ENCODE measurements at places on chromosomes 5 and 9.
A peak's percentile ranks its signal among the peaks of the same experiment; 100 is the strongest.

- no peak for DNase-seq
Measured at GRCh38 chr5:175107028-175107588, 336.9 kb downstream of the DRD1 start.

DNA sequence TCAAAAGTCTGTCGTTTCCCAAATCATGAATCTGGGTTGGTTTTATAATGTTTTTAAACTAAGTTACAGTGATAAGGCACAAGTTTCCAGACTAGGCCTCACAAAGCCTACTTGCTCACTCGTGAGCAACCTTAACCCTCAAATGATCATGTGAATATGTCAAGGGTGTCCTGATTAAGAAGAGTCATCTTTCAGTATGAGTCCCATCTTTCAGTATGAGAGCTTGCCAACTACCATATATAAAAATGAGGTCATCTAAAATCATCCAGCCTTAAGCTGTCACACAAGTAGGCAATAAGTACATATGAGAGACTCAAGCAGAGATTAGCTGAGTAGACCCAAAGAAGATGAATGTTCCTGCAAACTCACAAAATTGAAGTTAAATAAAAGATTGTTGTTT, 668.4 kb upstream of the FAM174A start:
- DNase-seq: no peak

GRCh38 chr9:22241024-22241423, 205.6 kb upstream of the DMRTA1 start:
- DNase-seq: no peak

DNA sequence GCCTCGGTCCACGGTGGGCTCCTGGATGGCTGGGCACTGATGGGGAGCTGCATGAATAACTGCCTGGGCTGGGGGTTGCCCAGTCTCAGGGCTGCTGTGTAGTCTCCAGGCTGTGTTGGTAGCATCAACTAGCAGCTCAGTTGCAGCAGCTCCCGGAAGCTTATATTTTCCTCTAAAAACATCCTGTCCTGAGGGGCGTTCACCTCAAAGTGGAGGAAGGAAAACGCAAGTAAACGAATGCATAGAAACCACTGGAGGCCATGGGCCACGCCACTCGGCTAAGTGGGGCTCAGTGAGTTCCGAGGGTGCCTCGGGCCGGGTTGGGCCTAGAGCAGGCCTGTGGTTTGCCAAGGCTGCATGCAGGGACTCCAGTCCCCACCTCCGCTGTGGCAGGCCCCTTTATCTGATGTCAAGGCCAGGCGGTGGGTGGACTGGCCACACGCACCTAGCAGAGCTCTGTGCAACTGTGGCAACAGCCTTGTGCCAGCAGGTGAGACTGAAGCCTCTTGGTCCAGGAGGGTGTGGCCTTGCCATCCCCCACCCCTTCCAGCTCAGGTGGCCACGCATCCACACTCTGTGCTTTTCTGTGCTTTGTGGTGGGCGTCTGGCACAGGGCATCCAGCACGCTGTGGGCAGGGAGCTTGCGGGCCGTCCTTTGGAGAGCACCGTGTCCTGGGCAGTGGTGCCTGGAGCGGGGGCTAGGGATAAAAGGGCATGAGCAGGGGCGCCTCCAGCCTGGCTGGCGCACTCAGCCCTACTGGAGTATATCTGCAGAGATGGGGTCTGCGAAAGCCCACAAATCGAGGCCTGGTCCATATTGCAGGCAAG, 15.1 kb downstream of the TCF7 start:
- DNase-seq: no peak

DNA sequence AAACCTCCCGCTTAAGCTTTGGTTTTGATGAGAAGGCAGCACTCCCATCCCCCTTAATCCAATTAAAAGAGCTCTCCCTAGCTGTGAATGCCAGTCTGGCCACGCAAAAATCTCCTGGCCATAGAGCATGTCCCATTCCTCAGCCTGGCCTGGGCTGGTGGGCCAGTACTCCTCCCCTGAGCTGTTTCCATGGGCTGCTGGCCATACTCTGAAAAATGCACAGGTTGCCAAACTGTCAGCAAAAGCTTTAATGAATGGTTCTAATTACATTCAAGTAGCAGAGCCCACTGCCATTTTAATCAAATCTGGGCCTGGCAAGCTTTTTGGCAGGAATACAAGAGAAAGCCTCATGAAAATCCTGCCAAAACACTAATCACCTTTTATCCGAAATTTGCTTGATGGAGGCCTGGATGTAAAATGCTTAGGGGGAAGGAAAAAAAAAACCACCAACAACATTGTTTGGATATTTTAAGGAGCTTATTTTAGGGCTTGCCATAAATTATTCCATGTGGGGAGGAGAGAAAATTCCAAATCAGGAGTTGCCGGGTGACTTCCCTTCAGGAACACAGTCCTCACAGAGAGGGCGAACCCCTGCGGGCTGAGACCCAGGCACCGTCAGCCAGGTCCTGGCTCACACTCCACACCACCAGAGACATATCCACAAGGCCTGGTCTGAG, 243.3 kb downstream of the SEC61B start:
- DNase-seq: peak; percentile 10

DNA sequence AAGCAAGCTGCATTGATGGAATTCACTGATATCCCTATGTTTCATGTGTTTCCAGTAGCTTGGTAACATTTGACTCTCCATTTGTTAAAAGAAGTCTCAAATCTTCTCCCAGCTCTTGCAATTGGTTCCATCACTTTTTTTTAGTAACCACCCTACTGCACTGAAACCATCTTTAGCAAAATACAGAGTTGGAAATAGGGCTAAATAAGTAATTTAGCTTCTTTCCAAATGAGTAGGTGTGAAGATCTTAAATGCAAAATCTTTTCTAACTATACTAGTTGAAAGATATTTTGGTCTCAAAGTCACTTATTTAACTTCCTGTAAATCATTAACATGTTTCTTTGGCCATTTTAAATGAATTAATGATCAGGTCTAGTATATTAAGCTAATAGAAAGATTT, 138.1 kb downstream of the DIRAS2 start:
- no peak for DNase-seq

GRCh38 chr5:334903-335739, 13.6 kb downstream of the AHRR start:
- no peak for DNase-seq

DNA sequence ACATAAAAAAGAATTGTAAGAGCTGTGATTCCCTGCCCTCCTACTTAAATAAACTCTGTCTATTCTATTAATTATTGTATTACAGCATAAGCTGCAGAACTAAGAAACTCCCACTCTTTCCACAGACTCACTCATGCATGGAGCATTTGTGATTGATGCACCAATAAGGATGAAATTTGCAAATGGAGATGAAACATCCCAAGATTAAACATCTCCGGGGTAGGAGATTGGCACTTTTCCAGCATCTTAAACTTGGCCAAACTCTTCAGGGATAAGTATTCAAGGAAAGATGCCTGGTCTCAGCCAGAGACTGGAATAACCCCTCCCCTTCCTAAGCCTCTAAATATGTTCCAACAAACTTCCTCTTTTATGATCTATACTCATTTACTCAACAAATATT, 472.0 kb downstream of the ACTL7B start:
- no peak for DNase-seq

DNA sequence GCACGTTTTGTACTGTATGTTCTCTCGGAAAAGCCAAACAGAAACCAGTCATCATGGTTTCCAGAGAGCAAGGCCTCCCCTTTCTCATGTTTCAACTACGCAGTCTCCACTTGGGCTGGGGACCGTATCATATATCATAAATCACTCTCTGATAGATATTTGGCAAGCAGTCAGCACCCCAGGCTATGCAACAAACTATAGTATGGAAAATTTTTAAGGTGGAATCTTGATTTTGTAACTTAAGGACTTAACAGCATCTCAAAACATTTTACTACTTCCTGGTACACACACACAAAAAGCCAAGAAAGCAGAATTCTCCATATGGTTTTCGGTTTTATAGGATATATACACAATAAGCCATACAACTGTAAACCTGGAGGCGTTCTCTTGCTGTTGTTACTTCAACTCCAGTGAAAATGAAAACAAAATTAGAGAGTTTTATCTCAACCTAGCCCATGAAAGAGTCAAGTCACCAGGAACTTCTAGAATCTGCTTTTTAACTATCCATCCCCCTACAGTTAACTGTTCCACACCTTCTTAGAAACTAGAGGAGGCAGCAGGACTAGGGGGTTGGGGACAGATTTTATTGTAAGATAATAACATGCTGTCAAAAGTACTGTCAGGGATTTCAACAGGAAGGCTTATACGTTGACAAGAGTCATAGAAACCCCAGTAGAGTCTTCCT, 283.4 kb downstream of the NFIB start:
- no peak for DNase-seq

DNA sequence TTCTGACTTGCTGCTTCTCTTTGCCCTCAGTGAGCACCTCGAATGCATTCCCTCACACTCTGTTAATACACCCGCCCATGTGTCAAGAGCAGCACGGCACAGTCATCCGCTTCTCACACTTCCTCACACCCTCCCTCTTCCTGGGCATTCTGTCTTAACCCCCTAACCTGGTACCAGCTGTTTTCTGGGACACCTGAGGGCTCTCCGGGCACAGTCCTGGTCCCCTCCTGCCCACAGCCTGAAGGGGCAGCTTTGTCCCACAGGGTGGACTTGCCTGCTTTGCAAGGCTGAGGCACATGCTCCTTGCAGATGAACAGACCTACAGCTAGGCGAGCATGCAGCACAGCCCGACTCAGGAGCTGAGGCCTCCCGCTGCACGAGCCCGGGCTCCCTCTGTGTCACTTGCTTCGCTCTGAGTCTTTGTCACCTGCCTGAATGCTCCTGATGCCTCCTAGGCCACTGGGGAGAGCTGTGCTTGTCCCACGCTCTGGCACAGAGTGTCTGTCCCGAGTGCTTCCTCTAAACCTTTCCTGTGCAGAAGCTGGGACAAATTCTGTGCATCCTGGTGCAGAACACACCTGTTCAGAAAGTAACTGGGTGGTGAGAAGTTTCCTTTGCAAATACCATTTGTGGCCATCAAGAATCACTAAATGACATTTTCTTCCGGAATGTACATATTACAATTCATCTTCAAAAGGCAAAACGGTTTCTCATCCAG, 47.8 kb downstream of the AHRR start:
- no peak for DNase-seq

DNA sequence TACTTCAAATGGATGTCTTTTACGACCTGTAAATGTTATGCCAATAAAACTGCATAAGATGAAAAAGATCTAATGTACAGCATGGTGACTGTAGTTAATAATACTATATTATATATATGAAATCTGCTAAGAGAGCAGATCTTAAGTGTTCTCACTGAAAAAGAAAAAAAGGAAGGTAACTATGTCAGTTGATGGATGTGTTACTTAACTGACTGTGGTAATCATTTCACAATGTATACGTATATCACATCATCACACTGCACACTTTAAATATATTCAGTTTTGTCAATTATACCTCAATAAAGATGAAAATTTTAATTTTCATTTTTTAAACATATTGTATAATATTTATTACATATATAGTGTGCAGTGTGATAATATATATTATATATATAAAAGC, 31.9 kb downstream of the THBS4 start:
- no peak for DNase-seq

DNA sequence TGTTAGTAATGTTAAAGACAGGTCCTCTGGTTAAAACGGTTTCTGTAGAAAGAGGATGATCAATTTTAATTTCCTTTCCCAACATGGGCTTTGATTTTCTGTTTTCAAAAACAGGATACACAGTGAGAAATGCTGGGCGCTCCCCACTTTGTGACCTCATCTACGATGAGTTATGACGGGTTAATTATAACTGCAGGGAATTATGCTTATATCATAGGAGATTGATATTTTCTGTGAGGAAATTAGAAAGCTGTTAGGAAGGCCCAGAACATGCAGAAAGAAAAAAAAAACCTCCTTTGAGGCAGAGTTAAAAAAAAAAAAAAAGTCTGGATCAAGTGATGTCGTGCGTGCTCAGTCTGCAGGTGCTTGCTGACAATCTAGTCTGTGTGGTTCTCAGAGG, 176.8 kb upstream of the OTULINL start:
- DNase-seq: no peak

- no peak for DNase-seq
Measured at GRCh38 chr9:37549527-37549926, 26.7 kb downstream of the FBXO10 start.

DNA sequence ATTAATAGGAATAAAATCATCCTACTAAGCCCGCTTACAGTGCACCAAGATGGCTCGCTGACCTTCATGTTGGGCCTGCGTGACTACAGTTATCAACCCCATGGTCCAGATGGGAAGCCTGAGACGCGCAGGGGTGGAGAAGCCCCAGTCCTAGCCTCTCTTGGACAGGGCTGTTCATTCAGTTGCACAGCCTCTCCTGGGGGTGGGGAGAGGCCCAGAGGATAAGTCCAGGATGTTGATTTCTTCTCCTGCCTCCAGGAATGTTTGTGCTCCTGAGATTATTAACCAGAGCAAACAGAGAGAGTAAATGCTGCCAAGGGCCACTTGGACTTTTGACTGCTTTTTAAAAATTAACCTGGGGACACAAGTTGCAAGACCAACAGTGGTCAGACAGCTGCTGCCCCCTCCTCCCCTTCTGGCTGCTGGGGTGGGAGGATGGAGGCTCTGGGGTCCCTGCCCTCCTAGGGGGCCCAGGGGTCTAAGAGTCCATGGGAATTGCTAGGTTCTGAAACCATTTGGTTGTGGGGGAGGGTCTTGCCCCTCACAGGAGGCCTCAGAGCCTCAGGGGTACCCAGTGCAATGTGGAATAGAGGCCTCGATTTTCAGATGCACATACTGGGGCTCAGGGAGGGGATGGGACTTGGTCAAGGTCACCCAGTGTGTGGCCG, 2.8 kb upstream of the AMBP start:
- no peak for DNase-seq

DNA sequence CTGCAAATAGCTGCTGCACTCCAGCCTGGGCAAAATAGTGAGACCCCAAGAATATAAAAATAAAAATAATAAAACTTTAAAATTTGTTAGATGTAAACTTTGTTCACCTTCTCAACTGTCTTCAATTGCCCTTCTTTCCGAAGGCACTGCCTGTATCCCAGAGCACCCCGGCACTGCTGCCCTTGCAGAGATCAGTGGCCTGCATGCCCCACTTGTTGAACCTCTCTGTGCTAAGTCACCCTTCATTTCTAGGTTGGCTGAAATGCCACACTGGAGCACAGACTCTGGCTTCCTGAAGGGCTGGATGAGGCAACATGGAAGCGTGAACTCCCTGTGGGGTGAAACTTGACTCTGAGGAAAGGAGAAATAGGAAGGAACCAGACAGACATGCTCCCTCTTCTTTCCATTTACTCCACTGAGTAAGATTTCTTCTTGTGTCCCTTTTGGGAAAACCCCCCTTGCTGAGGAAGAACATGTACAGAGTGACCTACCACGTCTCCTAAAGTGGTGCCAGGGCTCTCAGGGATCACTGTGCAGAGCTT, 8.4 kb upstream of the JMY start:
- no peak for DNase-seq

DNA sequence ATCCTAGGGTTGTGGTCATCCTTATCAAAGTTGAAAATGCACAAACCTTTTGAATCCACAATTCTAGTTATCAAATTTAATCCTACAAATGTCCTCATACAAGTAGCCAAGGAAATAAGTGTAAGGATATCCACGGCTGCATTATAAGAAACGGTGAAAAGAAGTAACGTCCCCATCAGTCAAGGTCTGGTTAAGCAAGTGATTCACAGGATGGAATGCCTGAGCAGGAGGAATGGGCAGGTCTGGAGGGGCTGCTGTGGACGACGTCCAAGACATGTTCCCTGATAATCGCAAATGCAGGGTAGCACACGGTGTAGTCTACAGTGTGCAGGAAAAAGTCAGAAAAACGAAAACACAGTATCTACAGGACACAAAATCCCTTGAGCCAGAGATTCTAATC, 118.6 kb downstream of the ADAMTS2 start:
- no peak for DNase-seq

Measured in occipital lobe (tissue), 3 donors.